ENCODE measurements at places on chromosomes 4 and X.

DNA sequence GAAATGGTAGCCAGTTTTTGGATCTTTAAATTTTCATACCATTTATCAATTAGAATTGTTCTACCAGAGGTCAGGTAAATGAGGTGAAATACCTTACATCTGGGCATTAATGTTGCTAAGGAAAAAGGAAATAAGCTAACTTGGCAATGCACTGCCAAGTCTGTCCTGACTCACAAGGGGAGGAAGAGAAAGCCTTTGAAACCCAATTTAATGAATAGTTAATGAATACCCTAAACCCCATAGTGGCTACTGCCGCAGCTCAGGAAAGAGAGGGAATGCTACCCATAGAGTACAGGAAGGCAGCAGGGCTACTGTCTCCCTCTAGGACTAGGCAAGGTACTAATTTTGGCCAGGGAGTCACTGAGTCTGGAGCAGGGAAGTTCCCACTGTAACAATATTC, 16.8 kb upstream of the DHX15 start:
- DNase-seq = no peak

DNA sequence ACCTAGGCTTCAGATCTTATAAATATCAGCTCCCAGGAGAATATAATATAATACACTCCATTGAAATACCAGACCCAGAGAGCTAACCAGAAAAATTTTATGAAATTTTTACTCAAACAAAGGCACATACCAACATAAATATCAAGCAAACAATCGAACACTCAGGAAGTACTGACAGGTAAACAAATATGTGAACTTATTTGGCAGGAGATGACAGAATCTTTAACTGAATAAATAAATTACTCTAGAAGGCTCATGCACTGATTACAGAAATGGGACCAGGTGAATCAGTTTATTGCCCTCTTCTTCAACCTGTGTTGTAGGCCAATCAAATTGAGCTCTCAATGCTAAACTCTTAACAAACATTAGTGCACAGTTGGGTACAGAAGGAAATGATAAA, 225.2 kb upstream of the PABPC4L start:
- no peak for DNase-seq

DNA sequence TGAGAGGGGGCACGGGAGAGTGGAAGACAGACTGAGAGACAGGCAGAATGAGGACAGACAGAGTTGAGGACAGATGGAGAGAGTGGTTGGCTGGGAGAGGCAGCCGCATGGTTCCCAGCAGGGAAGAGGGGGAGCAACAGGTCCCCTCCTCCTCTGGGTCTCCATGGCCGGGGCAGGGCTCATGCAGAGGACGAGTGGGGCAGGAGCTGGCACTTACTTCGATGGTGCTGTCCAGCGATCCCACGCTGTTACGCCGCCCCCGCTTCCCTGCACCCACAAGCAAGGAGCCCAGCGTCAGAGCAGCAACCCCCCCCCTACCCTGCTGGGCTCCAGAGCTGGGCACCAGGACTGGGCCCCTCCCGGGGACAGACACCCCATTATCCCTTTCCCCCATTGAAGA, 10.6 kb upstream of the KDM5C start:
- DNase-seq = no peak

DNA sequence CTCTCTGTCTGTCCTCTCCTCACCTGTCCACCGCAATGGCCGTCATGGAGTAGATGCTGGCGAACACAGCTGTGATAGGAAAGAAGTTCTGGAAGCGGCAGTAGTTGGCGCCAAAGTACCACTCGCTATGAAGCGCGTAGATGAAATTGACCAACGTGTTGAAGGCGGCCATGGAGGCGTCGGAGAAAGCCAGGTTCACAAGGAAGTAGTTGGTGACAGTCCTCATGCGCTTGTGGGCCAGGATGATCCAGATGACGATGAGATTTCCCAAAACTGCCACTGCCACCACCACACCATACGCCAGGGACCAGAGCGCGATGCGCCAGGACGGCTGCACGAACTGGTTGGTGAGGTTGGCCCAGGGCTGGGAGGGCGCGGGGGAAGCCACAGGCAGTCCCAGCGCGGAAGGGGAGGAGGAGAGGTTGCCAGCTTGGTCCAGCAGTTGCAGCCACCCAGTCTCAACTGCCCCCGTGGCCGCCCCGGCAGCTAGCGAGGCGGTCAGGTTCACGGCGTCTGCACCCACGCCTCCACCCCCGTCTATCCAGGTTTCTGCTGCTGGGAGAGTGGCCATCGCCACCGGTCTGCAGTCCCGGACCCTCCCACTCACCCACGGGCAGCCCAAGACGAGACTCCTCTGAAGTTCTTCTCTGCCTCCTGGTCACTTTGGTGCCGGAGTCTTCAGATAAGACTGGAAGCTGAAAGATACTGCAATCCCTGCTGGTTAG, 518 bp downstream of the TACR3 start:
- no peak for DNase-seq

- no peak for DNase-seq
These were observed 454.2 kb downstream of the GRIA2 start for GRCh38 chr4:157674699-157675098.

DNA sequence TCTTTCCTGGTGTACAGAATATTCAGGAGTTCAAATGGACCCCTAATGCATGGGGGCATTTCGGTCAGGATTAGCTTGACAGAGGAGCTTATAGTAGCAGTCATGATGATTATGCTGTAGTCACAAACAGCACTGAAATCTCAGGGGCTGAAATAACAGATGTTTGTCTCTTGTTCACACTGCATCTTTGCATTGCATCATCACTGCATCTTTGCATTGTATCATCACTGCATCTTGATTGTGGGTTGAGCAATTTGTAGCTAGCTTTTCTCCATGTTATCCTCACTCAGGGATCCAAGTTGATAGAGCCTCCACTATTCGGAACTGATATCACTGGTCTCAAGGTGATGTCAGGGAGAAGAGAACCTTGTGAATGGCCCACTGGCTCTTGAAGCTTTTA, 160.9 kb downstream of the GATB start:
- DNase-seq = no peak

GRCh38 chrX:48696909-48697727, 584 bp downstream of the SUV39H1 start:
- DNase-seq = peak; percentile 12

- DNase-seq = no peak
These were observed 809.6 kb downstream of the PDHA2 start for GRCh38 chr4:96649536-96649935.

GRCh38 chrX:138890491-138890890, 179.0 kb upstream of the FGF13 start:
- DNase-seq = no peak

DNA sequence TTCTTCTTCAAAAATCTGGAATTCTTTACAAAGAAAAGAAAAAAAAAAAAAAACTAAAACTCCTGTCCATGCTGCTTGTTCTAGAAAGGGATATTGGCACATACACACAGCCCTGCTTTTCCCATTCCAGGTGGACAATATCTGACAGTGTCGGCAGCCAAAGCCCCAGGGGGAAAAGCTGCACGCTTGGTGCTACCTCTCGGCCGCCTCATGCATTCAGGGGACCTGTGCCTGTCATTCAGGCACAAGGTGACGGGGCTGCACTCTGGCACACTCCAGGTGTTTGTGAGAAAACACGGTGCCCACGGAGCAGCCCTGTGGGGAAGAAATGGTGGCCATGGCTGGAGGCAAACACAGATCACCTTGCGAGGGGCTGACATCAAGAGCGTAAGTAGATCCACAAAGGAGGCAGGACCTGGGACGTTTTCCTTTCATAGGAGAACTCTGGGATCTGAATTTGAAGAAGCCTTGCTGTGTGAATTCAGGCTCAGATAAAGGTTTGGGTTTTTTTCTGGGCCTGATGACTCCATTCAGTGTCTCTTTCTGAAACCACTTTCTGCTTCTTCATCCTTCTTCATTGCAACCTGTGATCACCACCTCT, 71.9 kb downstream of the NPNT start:
- DNase-seq = no peak

DNA sequence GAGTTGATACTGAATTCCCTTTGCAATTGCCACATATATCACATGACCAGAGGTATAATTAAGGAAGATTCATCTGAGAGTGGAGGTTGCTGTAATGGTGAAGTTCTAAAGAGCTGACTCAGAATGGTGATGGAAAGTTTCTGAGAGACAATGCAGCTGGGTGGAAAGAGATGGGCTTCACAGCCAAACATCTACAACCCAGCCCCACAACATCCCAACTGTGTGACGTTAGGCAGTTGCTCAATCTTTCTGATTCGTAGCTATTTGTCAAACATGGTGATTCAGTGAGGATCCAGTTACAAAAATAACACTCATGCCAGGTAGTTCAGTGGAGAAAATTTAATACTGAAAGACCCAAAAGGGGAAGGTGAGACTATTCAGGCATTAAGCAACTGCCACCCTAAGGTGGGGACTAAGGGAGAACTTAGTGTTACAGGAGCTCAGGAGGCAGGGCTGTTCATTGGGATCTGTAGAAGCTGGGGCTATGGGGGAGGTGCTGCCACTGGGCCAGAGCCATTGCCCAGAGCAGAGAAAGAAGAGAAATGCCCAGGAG, 6.9 kb upstream of the AFF1 start:
- DNase-seq = no peak

DNA sequence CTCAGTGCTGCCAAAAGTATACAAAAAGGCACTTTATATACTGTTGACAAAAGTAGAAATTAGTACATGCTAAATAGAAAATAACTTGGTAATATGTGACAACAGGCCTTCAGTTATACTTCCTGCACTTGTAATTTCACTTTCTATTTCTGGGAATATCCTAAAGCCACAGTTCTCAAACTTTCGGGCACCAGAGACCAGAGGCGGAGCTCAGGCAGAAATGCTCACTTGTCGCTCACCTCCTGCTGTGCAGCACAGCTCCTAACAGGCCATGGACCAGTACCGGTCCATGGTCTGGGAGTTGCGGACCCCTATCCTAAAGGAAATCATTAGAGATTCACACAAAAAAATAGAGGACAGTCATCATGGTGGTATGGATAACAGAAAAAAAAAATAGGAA, 25.7 kb downstream of the ACSL4 start:
- no peak for DNase-seq

All from CD4-positive, alpha-beta T cell treated with Interleukin-15 for 4 hours (primary cell).